ENCODE measurements at places on chromosomes 6 and 20.

DNA sequence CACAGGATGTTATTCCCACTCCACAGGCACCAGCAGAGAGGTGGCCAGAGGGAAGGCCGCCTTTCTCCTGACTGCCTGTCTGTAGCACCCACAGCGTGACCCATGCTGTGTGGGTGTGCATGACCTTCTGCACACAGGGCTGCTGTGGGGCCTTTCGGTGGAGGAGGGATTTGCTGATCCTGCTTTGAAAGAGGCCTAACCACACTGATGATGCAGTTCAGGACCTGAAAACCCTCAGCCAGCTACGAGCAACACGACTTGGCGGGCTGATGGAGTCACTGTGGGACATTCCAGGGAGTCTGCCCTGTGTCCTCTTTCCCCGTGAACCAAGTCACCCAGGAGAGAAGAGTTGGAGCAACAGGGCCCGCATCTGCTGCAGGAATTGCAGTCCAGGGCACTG is 49.1 kb downstream of the SYTL3 start:
- DNase-seq = no peak

- DNase-seq = no peak
Measured at GRCh38 chr6:47231151-47231550, 78.6 kb downstream of the TNFRSF21 start.

GRCh38 chr6:121688974-121689373 is 253.5 kb downstream of the GJA1 start:
- no peak for DNase-seq

GRCh38 chr20:63265891-63266515 is 6.6 kb upstream of the ARFGAP1 start:
- no peak for DNase-seq

- peak; percentile 28 for DNase-seq
Measured at GRCh38 chr6:139126255-139126654, 8.6 kb upstream of the HECA start.

DNA sequence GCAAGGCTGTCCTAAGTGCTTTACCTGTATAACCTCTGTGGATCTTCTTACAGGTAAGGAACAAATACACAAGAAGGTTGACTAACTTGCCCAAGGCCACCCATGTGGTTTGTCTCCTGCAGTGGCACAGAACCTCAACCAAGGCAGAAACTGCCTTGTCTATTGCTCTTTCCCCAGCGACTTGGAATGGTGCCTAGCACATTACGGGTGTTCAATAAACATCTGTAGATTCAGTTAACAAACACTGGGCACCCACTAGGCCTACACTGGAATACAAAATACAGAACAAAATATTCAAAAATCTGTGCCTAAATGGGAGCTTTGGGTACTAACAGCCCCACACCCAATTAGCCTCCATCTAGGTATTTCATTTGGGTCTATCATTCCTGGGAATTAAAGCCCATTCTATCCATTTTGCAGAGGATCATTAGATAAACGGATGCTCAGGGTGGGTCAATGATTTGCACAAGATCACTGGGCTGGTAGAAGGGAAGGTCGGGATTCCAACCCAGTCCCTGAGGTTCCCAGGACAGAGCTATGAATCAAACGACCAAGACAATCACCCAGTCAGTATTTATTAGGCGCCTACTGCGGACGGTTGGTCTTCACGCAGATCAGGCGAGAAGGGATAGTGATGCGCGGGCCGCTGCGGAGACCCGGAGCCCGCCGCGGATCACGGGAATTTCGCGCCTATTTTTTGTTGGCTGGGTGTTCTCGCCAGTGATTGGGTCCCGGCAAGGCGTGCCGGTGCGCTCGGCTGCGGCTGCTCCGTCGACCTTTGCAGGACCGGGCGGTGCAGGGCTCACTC is at the start of gene STK35:
STK35 (plus strand) TSS at position 771 of the 808 bp plus-strand sequence. CDS start 55 bp downstream, outside the sequence.
- peak; percentile 81 for DNase-seq

- DNase-seq = no peak
Measured at GRCh38 chr20:51022803-51023616, at the start of gene KCNG1. Gene KCNG1, minus strand, starts transcription at chr20:51023107. Its CDS starts 12,769 bp downstream, at chr20:51010338.

GRCh38 chr20:51050531-51051075 is 27.7 kb upstream of the KCNG1 start:
- DNase-seq = no peak

GRCh38 chr6:48229841-48230240 is 118.8 kb upstream of the PTCHD4 start:
- DNase-seq = no peak

DNA sequence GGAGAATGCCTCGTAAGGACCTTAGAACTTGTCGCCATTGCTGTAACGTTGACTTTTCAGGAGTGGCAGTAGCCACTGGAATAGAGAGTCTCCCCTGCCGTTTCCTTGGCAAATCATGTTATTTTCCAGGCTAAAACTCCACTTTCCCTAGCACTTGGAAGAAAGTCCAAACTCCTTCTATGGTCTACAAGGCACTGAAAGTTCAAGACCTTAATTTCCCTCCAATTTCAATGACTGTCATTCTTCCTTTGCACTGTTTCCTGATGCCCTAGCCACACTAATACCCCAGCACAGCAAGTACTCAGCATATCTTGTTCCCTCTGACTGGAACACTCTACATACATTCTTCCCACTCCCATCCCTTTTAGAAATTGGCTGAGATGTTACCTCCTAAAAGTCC is 1.8 kb upstream of the TBPL1 start:
- DNase-seq = no peak

GRCh38 chr6:118652051-118652615 is 742 bp upstream of the CEP85L start:
- no peak for DNase-seq

DNA sequence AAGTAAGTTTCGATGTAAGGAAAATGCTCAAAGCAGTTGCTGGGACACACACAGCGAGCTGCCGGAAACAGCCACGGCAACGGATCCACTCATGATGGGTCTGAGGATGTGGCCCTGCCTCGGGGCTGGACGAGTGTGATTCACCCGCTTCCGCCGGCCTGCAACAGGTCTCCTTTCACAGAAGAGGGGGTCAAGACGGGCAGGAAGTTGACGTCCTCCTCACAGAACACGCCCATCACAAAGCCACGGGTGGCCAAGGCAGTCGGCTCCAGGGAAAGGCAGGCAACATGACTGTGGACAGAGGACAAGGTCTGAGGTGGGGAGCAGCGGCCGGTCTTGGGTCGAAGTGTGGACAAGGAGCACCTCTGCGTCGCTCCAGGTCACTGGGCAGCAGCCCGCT is 29.9 kb upstream of the SMOC2 start:
- DNase-seq = no peak

GRCh38 chr20:9281803-9282202 is 212.9 kb downstream of the PLCB4 start:
- DNase-seq = no peak

DNA sequence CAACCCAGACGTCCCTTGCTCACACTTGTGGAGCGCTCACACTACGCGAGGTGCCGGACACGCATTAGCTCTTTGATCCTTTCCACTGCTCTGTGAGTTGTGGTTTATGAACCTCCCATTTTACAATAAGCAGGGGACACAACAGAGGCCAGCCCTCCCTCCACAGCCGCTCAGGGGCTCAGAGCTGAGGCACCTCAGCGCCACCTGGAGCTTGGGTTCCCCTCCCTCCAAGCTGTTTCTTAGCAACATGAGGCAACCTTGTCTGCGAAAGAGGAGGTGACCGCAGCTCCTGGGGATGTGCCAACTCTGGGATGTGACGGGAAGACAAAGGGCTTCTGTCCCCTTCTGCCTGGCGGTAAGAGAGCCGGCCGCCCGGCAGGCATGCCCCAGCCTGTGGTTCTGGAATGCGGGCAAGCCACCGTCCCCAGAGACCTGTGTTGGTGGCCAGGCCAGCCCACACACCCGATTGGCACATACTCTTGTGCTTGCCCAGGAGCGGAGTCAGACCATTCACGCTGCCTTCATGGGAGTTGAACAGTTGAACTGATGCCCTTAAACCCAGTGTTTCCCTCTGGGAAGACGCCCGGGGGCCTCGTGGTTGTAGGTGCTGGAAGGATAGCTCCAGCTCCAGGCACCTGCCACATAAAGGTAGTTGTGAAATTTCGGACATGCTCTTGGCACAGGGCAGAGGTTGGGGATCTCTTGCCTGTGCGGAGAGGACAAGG is 44.5 kb downstream of the RBM38 start:
- DNase-seq = no peak

DNA sequence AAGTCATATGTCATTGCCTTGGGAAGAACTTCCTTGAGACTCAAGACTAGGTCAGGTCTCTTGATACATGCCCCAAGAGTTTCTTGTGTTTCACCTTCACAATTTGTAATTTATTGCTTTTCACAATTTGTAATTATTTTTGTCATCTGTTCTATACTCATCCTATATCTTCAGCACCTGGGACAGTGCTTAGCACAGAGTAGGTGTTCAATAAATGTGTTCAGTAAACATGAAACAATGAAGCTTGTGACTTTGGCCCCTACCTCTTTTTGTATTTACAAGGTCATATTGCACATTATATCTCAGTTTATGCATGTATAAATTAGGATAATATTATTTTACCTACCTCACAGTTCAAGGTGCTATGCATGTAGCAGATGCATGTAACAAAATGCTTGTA is 21.5 kb upstream of the SRPK1 start:
- DNase-seq = no peak

GRCh38 chr20:3248167-3248992 is 9.4 kb upstream of the SLC4A11 start:
- no peak for DNase-seq

DNA sequence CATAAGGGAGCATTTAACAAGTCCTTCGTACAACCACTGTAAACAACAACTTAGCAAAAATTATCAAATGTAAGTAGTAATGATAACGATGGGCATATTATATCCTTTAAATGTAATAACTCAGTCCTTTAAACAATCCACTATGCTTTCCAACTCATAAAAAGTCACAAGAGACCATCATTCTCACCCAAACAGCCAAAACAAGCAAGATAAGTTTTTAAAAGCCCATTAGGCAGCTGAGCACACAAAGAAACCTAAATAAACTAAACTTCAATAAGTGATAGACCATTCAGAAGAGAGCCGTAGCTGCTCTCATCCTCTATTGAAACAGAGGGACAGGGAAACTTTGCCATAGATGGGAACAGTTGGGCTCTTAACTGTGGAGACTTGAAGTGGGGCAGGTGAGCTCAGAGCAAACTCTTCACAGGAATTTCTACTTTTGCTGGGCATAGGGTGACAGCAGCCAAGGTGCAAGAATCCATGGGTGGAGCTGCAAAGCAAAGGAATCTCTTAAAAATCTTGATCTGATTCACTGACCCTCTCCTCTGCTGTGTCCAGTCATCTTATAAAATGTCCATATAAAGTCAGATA is 22.5 kb downstream of the RAB22A start:
- no peak for DNase-seq

DNA sequence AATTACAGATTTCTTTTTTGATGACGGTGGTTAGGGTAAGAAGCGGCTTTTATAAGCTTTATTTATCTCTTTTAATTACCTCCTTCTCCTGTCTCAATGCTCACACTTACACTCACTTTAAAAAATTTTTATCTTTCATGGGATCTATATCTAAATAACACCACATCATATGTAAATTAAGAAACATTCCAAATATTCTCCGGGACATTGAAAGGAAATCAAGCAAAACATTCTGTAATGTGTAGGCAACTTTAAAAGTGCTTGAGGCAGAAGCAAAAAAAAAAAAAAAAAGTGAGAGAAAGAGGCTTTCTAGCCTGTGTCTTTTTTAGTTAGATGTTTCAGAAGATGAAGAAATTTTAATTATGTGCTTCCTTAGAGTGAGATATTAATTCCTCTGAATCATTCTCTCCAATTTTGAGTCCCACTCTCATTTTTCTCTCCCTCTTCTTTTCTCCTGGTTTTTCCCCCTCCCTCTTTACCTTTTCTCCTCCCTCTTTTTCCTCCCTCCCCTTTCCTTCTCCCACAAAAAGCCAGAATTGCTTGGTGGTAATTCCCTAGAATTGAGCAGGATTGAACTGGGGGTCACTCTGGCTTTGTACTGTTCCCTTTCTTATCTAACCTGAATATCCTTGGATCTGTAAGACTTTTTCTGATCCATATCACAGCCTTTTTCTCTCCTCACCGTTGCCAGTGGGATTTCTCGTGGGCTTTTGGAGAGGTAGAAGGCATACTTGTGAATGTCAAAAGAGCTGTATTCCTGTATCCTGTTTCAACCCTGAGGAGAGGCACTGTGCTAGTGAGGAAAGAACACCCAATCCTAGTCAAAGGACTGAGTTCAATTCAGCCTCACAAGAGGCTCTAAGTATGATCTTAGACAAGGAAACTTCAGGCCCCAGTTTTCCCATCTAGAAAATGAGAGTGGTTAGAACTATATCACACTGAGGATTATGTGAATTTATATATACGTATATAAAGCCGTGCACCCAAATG is 30.4 kb downstream of the KCNQ5 start:
- DNase-seq = no peak

- no peak for DNase-seq
Measured at GRCh38 chr6:21608601-21609000, 15.1 kb downstream of the SOX4 start.

Measured in RKO (cell line).